ENCODE measurements at places on chromosomes 1 and 21. TPM values are rescaled to one million over a fixed set of nuclear protein-coding genes. Genes with fewer than 3 reads are reported as not detected.

GRCh38 chr1:207366022-207366421 is 44.5 kb downstream of the CD55 start:
- DNase-seq: no peak

DNA sequence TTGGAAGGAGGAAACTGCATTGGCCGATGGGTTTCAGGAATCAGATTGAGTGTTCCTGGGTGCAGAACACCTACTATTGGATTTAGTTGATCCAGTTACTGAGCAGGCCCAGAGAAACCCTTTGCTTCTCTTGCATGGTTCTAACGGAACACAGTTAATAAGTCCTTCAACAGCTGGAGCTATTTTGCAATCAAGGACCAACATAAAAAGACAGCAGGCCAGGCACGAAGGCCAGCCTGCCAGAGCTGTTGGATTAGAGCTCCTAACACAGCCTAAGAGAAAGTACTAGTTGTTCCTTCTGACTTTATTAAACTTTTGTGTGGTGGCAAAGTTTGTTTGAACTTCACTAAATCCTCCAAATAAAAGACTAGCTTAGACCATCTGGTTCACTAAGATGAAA is 148.0 kb upstream of the LMO4 start:
- no peak for DNase-seq

DNA sequence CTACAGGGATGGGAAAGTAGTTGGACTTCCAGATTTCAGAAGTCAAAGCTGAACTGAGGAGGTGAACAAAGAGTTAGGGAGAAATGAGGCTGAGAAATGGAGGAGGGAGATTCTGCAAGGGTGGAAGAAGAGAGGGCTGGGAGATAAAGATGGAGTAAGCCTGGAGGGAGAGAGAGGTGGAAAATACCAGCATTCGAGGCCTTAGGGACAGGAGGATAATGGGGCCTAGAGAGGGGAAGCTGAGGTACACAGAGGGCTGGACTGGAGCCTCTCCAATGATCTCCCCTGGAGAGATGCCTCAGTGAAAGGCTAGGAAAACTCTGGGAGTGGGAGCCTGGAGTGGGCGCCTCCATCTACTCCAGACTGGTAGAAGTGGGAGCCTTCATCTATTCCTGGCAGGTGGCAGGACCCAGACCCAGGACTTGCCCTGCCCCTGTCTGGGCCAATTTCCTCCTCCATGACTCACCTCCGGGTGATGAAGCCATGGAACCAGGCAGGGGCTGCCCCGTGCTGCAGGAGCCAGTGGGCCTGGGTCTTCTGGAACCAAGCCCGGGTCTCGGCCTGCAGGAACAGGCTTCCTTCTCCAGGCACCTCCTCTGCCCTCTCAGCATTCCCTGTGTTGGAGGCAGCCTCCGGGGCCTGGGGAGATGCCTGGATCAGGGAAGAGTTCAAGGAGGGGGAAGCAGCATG is 1.9 kb downstream of the SH2D2A start:
- DNase-seq: peak; percentile 47

DNA sequence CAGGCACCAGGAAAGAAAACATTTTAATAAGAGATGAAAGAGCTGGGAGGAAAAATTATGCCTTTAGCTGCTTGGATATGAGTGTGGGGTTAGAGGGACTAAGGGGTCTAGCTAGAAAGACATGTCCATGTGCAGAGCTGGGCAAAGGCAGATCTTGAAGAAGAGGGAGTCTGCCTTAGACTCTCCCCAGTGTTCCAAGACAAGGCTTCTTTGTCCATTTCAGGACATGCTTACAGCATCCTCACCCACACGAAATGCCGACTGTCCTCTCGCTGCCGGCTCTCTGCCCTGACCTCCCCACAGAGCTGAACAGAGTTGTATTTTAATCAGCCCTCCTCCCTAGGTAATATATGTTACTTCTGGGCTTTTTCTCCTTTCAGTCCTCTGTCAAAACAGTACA is 100.7 kb upstream of the ATP1B1 start:
- no peak for DNase-seq

DNA sequence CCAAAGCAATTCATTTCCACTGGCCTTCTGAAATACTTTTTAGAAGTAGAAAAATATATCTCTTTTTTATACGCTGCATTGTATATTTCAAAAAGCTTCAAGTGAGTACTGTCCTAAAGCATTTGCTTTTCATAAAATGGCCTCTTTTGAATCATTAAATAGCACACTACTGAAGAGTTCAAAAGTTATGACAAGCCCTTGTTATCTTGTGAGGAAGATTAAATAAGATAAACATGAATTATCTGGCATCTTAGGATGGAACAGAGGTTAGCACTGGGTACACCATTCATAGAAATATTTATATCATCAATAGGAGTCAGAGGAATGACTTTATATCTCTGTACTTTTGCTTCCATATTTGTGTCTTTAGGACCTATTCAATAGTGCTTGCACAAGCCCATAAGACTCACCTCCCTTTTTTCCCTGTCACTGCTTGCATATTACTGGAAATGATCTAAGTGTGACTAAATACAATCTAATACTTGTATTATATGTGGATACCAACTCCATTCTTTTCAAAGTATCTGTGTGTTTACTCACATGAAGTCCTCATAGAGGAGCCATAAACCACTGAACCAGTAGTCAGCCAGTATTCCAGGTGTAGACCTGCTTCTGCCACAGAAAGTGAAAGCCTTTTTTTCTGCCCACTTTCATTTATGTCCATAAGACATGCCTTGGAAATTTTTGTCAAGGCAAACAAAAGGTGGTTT is 274.2 kb upstream of the C1orf105 start:
- DNase-seq: no peak

DNA sequence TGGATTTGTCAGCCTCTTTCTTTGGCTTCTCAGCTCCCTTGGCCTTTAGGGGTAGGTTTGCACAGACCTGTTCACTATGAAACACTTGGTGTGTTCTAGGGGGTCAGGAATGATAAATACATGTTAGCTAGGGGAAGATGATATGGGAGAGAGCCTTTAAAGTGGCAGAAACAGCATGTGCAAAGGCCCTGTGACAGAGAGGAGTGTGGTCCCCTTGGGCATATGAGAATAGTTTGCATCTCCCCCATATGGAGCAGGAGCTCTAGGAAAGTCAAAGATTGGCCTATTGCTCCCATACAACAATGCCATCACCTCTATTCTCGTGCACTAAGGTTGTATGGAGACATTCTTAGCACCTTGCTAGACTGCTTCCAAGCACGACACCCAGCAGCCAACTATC is 10.7 kb upstream of the NTPCR start:
- no peak for DNase-seq

DNA sequence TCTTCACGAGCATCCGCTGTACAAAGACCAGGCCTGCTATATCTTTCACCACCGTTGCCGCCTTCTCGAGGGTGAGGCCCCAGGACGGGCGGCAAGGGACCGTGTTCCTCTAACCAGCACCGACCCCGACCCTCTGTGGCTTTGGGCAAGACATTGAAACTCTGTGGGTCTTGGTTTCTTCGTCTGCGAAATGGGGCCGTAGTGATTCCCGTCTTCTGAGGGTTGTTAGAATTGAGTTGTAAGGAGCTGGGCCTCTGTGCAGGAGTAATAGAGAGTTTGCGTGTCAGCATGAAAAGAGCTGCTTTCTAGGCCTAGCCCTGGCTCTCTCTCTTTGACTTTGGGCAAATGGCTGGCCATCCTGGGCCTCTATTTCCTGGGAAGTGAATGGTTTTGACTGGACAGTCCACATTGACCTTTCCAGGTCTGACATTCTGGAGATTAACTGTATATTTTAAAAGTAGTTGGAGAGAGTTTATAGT is 591 bp downstream of the MRPL37 start:
- peak; percentile 26 for DNase-seq

FCER1G gene
- not detected for total RNA-seq

OTUD7B gene
- 17.2 TPM for total RNA-seq

SFN gene
- 0.70 TPM for total RNA-seq

GRCh38 chr1:61294930-61295329 is 212.6 kb downstream of the NFIA start:
- DNase-seq: no peak

ETV3L gene
- total RNA-seq: not detected

SERPINC1 gene
- total RNA-seq: not detected

GRCh38 chr1:28905921-28906666 is 8.3 kb upstream of the EPB41 start:
- no peak for DNase-seq

IARS2 gene
- 89.2 TPM for total RNA-seq

DNA sequence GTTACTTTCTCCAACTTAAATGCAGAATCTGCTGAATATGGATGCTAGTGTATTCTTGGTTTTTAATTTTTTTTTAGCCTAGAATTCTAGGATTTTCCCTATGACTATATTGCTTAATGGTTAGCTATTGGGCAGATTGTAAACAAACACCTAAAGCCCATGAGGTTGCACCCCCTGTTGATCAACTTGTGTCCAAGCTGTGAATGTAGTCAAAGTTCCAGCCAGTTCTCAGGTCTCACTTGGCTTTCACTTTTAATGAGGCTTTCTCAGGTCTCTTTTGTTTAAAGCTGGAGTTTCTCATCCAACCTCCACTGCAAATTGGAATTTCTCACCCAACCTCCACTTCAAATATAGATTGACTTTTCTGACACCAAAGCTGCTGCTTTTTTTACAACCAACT is 35.9 kb downstream of the FCER1A start:
- DNase-seq: no peak

AK2 gene
- 212 TPM for total RNA-seq

GRCh38 chr21:46569081-46569480 is 35.8 kb downstream of the S100B start:
- no peak for DNase-seq

GRCh38 chr1:197170538-197170937 is 24.1 kb upstream of the ASPM start:
- DNase-seq: no peak

DNA sequence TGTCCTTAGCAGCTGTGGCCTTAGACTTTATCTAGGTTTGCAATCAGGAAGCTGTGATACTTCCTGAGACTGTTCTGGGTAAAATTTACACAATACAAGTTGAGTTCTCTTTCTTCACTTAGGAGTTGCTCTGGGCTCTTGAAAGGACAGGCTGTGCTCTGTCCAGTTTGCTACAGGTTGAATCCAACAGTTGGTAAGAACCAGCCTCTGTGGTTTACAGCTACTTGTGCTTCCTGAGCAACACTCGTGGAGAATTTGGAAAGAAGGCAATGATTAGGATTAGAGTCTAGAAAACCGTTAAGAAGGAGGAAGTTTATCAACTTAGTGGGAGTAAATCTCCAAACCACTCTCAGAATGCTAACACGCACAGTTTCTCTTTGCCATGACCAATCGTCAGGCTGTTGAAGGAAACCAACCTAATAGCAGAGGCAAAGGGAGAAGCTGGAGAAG is 26.8 kb downstream of the GFI1 start:
- DNase-seq: peak; percentile 25

GRCh38 chr1:33191731-33192275 is 10.0 kb upstream of the TRIM62 start:
- no peak for DNase-seq

GRCh38 chr1:64663668-64664067 is 81.2 kb upstream of the RAVER2 start:
- DNase-seq: peak; percentile 15

- DNase-seq: no peak
Measured at GRCh38 chr1:50109647-50110075, 941 bp downstream of the ELAVL4 start.

DNA sequence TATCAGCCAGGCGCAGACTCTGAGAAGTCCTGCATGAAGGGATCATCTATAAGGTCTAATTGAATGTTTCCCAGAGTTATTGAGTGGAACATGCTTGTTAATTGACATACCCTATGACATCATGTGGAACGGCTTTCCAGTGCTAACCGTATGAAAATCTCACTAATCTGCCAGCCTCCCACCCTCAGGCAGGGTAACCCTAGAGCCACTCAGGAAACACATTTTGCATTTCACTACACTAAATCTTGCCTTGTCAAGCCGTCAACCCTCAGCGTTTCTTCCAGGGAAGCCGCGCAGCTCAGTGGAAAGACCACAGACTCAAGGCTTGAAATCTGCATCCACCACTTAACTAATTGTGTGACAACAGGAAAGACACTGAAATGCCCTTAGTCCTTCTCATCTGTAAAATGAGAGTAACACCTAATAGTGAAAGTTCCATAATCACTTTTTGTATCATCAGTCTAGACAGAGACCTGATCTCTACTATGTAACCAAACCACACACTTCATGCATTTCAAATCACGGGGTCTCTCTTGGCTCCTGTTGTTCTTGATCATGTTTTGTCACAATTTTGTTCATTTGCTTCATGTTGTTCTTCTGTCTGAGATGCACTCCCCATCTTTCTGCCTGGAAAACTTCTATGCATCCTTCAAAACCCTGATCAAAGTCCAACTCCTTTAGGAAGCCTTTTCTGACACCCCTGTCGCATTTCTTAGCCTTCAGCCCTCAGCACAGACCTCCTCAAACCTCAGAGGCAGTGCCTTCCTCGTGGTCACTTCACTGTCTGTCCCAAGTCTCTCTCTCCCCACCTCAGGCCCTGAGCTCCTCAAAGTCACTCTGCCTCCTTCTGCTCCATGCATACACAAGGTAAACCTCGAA is 246.5 kb downstream of the TOMM20 start:
- no peak for DNase-seq

- DNase-seq: no peak
Measured at GRCh38 chr1:243495442-243496186, 239.8 kb downstream of the SDCCAG8 start.

PRMT6 gene
- 18.4 TPM for total RNA-seq

DNA sequence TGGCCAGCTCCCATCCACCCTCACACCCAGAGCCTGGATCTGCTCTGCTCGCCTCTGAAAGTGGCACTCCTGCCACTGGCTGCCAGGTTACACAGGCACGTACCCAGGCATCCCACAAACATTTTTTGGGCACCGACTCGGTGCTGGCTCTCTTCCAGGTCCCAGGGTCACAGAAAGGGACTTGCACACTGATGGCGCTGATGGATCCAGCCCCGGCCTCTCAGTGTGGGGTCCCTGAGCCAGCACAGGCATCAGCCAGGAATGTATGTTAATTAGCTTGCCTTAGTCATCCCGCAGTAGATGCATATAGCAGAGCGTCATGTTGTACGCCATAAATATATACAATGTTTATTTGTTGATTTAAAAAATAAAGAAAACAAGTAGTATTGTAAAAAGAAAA is 537.2 kb downstream of the NPHP4 start:
- no peak for DNase-seq

SLC30A10 gene
- total RNA-seq: not detected

GRCh38 chr21:43970551-43970950 is 41.6 kb upstream of the TRAPPC10 start:
- no peak for DNase-seq

DNA sequence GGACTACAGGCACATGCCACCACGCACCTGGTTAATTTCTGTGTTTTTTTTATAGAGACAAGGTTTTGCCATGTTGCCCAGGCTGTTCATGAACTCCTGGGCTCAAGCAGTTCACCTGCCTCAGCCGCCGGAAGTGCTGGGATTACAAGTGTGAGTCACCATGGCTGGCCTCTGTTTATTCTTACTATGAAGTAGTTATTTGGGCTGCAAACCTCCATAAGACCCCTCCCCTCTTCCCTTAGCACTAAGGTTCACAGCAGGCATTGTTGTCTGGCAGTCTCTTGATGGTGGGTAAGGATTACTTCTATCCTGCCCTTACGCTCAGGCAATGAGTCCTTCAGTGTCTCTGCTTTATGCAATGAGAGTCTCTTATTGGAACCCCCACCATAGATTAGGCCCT is 51.8 kb downstream of the ANGPTL1 start:
- DNase-seq: no peak
